Mucosa of descending colon (tissue), 3 donors: ENCODE measurements at places on chromosomes 7 and 10. TPM values are rescaled to one million over a fixed set of nuclear protein-coding genes. Genes with fewer than 3 reads are reported as not detected.
A peak's percentile ranks its signal among the peaks of the same experiment; 100 is the strongest.

- no peak for DNase-seq
These were observed 6.0 kb upstream of the GATA3 start for GRCh38 chr10:8048281-8049008.

GRCh38 chr7:129605960-129606614 lies 5.4 kb upstream of the NRF1 start:
- no peak for DNase-seq

GRCh38 chr7:74253331-74253730 lies 868 bp downstream of the RFC2 start:
- no peak for DNase-seq

- DNase-seq, result no peak
These were observed 143.6 kb upstream of the KIF5B start for GRCh38 chr10:32199714-32200394.

DNA sequence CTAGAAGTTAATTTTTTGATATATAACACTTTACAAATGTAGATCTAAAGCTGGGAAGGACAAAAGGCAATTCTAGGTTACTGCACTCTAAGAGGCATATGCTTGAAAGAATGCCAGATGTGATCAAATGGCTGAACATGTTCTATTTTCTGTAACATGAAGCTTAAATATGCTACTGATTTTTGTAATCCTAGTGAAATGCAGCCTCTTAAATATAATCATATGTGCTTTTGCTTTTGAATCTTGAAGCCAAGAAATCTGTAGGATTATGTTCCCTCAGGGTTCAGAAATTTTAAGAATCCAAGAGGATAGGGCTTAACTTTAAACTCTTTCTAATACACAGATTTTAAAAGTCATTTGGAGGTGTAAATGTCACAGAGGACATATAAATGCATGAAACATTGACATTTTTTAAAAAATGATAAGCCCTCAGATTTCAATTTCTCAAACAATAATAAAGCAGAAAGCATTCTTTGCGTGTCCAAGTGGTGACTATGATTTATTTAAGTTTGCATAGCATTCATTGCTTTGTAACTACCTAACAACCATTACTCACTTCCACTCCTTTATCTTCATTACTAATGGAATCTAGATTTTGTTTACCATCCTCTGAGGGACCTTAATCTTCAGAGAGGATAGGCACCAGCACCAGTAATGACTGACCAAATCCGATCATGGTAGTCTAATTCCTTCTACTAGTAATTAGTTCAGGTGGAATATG lies 170.4 kb downstream of the MAGI2 start:
- no peak for DNase-seq

DNA sequence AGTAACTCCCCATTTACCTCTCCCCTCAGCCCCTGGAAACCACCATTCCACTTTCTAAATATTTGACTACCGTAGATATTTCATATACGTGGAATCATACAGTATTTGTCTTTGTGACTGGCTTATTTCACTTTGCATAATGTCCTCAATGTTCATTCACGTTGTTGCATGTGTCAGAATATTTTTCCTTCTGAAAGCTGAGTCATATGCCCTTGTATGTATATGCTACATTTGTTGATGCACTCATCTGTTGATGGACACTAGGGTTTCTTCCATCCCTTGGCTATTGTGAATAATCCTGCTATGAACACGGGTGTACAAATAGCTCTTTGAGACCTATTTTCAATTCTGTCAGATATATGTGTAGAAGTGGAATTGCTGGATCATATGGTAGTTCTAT lies 25.8 kb upstream of the TSPAN13 start:
- DNase-seq, result no peak

The PNLIPRP1 gene
- total RNA-seq, result 0.75 TPM

DNA sequence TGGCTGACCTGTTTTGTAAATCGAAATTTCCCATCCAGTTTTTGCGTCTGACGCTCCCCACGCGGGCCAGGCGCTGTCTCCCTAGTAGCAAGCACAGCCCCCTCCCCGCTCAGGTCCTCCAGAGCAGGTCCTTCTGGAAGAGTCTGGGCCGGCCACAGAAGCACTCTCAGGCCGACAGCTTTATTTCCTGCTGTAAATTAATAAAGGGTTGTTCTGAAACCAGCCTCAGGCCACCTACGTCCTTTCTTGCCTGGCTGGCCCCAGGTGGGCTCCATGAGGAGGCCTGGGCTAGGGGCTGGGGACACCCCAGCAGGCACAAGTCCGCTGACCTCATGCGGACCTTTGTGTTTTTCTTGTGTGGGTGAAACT lies 35.2 kb downstream of the CAMK2B start:
- DNase-seq, result peak; percentile 18

GRCh38 chr7:818031-818699 lies 14.1 kb upstream of the SUN1 start:
- peak; percentile 11 for DNase-seq

The CYP3A4 gene
- total RNA-seq, result 4.0 TPM

DNA sequence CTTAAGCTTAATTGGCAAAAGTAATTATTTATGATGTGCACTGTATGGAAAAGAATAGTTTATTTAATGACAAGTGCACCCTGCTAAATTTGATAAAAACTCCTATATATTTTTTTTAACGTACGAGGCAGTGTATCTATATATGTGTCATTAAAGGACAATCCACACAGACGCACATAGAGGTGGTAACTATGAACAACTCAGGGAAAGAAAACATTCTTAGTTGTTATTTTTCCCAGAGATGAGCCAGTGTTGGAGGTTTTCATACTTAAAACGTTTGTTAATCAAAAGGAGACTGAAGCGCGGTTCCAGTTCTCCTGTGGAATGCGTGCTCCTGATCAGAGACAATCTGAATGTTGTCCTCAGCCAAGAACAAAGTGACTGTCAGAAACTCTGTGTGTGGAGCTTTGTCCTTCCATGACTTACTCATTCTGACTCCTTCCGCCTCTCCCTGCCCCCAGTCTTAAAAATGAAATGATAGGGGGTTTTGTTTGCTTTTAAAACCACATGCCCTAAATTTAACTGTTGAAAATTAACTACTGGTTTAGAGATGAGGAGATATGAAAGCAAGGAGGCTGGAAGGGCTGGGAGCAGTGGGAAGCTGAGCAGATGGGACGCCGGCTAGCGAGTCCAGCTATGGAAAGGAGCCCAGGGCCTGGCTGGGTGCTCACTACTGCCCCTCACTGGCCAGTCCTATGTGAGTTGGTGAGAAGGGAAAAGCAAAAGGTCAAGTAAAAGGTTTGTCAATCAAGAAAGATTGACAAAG lies 99.6 kb downstream of the SVIL start:
- DNase-seq, result peak; percentile 78

The PNLIPRP2 gene
- total RNA-seq, result 2.8 TPM

GRCh38 chr10:49275896-49276295 lies 23.1 kb upstream of the C10orf71 start:
- DNase-seq, result no peak

DNA sequence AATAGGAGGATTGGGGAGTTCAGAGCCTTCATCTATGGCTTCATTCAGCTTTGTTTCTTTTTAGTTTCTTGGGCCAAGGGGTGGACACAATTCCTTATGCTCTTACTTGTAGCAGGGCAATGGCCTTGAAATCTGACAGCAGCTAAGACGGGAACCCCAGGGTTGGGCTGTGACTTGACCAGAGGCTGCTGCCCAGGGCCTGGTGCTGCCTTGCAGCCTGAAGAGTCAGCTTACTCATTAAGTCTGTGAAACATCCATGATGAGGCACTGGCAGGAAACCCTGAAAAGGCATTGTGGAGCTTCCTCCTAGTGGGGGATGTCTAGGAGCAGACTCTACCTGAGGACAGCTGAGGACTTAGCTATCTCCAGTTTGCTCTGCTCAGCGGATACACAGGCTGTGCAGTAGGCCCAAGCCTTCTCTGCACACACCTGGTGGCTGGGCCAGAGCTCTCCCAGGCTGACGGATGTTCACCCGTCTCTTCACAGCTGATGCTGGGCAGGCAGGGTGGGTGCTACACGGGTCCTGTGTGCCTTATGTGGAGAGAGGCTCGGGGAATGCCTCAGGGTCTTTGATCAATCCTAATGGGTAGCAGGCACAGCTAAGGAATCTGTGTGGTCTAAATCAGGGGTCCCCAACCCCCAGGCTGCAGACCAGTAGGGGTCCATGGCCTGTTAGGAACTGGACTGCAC lies 17.8 kb downstream of the CXCL12 start:
- DNase-seq, result no peak

DNA sequence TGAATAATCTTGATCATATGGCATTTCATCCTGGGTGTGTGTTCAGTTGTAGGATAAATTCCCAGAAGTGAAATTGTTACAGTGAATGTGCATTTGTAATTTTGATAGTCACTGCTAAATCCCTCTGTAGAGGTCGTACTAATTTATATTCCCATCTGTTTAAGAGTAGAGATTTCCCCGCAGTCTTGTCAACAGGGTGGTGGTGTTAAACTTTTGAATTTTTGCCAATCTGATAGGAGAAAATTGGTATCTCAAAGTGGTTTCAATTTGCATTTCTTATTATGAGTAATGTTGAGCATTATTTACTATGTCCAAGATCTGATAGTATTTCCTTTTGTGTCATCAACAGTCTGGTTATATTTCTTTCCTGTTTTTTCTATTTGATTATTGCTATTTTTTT lies 101.7 kb downstream of the AUTS2 start:
- no peak for DNase-seq

- no peak for DNase-seq
These were observed 320.0 kb downstream of the EXOC4 start for GRCh38 chr7:133572843-133573242.

- no peak for DNase-seq
These were observed 36.9 kb downstream of the ENTPD1 start for GRCh38 chr10:95792874-95793285.

The CTAGE4 gene
- total RNA-seq, result 7.3 TPM

DNA sequence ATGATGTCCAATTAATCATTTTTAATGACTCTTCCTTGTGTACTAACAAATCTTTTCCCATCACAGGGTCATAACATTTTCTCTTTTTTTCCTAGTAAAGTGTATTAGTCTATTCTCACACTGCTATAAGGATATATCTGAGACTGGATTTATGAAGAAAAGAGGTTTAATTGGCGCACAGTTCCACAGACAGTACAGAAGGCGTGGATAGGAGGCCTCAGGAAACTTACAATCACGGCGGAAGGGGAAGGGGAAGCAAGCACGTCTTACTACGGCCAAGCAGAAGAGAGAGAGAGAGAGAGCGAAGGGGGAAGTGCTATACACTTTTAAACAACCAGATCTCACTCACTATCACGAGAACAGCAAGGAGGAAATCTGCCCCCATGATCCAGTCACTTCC lies 359.4 kb upstream of the NFE2L3 start:
- DNase-seq, result no peak

DNA sequence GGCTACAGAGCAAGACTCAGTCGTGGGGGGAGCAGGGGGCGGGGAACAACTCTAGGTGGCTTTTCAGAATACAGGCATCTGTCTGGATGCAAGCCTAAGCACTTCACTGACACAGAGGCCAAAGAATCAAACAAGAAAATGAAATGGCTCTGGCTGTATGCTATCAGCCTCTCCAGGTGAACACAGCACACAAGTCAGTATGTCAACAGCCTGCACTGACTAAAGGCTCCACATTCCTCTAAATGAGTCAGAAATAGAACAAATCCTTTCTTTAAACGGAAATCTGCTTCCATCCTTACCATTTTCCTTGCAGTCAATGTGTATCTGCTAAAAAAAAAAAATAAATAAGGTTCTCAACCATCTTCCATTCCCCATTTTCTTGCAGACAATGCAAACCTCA lies 88.3 kb downstream of the ARMH3 start:
- no peak for DNase-seq
